ENCODE measurements at places on chromosomes 5 and 9.

GRCh38 chr5:139839918-139840317, 44.3 kb downstream of the PSD2 start:
- DNase-seq: no peak

GRCh38 chr5:57414857-57415256, 67.8 kb downstream of the ACTBL2 start:
- DNase-seq: no peak

DNA sequence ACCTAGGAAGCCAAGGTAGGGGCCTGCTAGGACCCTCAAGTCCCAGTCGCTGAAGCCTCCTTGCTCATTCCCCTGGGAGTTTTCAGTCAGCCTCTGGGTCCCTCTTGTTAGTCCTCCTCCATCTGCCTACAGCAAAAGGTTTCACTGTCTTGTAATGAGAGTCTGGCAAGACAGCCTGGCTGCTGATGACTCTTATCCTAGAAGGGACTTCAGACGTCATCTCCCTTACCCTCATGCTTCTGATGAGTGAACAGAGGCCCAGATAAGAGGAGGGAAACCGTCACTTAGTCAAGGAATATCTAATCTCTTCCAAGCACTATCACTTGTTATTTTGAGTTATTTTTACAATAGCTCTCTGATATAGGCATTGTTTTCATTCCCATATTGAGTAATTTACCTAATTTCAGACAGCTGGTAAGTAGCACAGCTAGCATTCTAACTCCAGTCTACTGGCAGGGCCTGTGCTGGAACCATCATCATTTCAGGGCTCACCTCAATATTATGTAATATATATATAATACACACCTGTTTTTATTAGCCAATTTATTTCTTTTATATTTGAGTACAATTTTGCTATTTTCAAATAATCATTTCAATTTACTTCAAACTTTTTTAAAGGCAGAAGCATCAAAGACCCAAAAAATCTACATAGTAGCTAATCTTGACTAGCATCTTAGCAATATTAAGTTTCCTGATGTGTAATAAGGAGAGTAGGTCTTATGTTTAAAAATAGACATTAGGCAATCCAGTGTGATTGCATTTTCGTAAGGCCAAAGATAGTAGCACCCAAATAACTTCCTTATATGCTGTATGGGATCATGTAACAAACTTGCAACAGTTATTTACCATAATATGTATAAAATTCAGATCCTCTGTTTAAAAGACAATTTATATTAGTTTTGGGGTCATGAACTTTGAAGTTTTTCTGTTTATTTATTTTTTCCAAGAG, 7.9 kb downstream of the CMYA5 start:
- DNase-seq: no peak

DNA sequence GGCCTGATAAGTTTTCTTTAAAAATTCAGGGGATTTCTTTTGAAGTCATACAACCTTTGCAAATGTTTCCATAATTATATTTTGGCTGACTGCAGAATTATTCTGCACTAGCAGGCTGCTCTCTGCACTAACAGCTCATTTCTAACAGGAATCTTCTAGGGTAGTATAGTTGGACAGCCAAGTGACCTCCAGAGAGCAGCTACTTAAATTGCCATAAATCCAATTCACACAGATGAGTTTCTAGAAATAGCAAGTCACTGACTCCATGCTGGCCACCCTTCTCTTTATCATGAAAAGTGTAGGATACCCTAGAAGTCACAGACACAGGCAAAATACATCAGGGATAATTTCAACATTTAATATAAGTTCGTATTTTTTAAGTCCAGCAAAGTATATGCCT, 110.9 kb upstream of the TARS1 start:
- DNase-seq: no peak

GRCh38 chr9:8558176-8558575, 758.6 kb upstream of the DMAC1 start:
- no peak for DNase-seq
